Frontal cortex (tissue), 4 donors: ENCODE measurements at places on chromosomes 2 and 18.

DNA sequence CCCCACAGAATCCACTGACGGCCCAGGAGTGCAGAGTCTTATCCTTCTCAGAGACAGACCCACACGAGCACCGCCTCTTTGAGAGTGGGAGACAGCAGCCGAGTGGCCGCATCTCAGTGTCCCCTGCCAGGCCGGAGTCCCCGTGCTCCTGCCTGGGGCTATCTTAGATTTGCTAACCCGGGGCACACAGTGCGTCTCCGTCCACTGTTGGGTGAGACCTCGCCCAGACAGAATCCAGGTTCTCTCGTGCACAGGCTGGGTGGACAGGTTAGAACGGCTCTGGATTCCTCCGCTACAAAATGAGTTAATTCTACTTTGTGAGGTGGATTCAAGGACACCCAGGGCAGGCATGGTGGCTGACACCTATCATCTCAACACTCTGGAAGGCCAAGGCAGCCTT is 88.3 kb downstream of the ZNF516 start:
- no peak for DNase-seq

GRCh38 chr2:47937677-47938076 is 31.4 kb upstream of the FBXO11 start:
- no peak for DNase-seq

- DNase-seq: no peak
These were observed 12.3 kb upstream of the ATP9B start for GRCh38 chr18:79056827-79057367.

DNA sequence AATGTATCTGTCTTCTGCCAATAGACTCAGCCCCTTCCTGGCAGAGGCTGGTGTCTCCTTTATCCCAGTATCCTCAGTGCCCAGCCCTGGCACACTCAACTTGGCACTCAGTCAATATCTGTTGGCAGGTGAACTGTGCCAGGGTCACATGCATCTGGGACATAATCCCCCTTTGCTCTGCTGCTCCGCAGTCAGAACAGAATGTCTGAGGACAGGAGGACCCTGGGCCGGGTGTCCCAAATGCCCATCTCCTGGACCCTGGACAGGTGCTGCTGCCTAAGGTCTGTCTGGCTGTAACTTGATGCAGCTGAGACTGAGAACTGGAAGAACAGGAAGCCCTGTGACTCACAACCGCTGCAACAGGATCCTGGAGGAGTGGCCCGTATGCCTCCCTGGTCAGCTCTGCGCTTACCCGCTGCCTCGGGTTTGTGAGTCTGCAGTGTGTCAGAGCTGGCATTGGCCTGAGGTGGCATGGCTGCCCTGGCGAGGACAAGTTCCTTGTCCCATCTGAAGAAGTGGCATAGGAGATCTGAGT is 11.4 kb downstream of the HK2 start:
- DNase-seq: no peak

GRCh38 chr2:168604252-168604651 is 148.2 kb downstream of the CERS6 start:
- no peak for DNase-seq
